A172 (cell line): ENCODE measurements at places on chromosomes 13 and 19.

DNA sequence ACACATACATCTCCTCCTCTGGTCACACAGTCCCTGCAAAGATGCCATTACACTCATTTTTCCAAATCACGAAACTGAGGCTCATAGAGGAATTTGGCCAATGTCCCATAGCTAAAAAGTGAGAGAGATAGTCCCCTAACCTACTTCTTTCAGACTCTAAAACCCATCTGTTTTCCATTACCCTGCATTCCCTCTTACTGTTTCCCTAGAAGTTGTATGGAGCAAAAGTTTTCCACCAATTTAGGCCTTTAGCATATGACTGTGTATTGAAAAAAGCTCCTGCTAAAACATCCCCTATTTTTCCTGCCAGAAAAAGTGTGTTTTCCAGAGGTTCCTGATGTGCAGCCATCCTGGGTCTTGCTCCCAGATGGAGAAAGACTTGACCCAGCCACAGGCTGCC lies 16.3 kb downstream of the SERP2 start:
- no peak for DNase-seq

GRCh38 chr19:3146677-3147100 lies 10.9 kb downstream of the GNA15 start:
- no peak for DNase-seq

- DNase-seq: no peak
Measured at GRCh38 chr13:32407854-32408253, 20.1 kb downstream of the N4BP2L1 start.

DNA sequence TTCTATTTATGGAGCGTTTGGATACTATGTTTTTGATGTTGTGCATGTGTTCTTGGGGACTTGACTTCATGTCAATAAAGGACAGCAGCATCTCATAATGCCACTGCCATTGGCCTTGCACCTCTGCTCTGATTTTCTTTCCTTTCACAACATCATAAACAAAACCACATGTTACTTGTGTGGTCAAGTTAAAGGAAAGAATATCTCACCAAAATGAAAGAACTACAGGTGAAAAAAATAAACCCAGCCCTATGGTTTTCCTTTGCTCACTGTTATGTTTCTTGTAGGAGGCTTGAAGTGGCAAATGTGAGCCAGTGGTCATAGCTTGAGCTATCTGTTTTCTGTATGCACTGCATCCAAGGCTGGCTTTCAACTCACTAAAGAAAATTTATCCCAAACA lies 240.4 kb downstream of the KCNRG start:
- no peak for DNase-seq

- DNase-seq: no peak
Measured at GRCh38 chr13:89940383-89940782, 1407.1 kb upstream of the MIR17HG start.

GRCh38 chr13:21980049-21980448 lies 309.2 kb downstream of the FGF9 start:
- no peak for DNase-seq
